ENCODE measurements at places on chromosomes 7 and 10. TPM values are rescaled to one million over a fixed set of nuclear protein-coding genes. Genes with fewer than 3 reads are reported as not detected.

NME8 gene
- total RNA-seq = not detected

CLRN3 gene
- not detected for total RNA-seq

ASZ1 gene
- not detected for total RNA-seq

PRPF18 gene
- total RNA-seq = 23.0 TPM

NODAL gene
- 0.17 TPM for total RNA-seq

UPK3B gene
- 4.0 TPM for total RNA-seq

ABCB1 gene
- not detected for total RNA-seq

PDZD7 gene
- 0.56 TPM for total RNA-seq

ANK3 gene
- total RNA-seq = 12.9 TPM

MBL2 gene
- not detected for total RNA-seq

MAT1A gene
- 1.3 TPM for total RNA-seq

OPN1SW gene
- not detected for total RNA-seq

CDC14C gene
- 0.17 TPM for total RNA-seq

ANKRD61 gene
- not detected for total RNA-seq

UCN3 gene
- total RNA-seq = not detected

RNF32 gene
- 0.96 TPM for total RNA-seq

CHAT gene
- not detected for total RNA-seq

ZNF107 gene
- 4.6 TPM for total RNA-seq

TMEM176B gene
- not detected for total RNA-seq

UTF1 gene
- total RNA-seq = not detected

HOXA6 gene
- total RNA-seq = 4.7 TPM

HGF gene
- total RNA-seq = not detected

TMEM178B gene
- 0.07 TPM for total RNA-seq

CCDC3 gene
- total RNA-seq = 3.2 TPM

KEL gene
- total RNA-seq = not detected

POU6F2 gene
- not detected for total RNA-seq

PON1 gene
- total RNA-seq = not detected

SLC13A1 gene
- total RNA-seq = not detected

AVL9 gene
- 30.2 TPM for total RNA-seq

OR2A1 gene
- total RNA-seq = not detected

OR2A7 gene
- 4.4 TPM for total RNA-seq

C10orf143 gene
- total RNA-seq = 2.4 TPM

OR6V1 gene
- not detected for total RNA-seq

EPO gene
- not detected for total RNA-seq

ACHE gene
- 0.40 TPM for total RNA-seq

LRRC4 gene
- total RNA-seq = not detected

FGFBP3 gene
- total RNA-seq = 0.17 TPM

CCDC136 gene
- total RNA-seq = 7.8 TPM

AEBP1 gene
- total RNA-seq = 16.7 TPM

VSIR gene
- 77.8 TPM for total RNA-seq

WNT8B gene
- not detected for total RNA-seq

ASB15 gene
- total RNA-seq = not detected

TMEM139 gene
- 38.8 TPM for total RNA-seq

CYP3A4 gene
- not detected for total RNA-seq

EN2 gene
- 0.17 TPM for total RNA-seq

FEZF1 gene
- total RNA-seq = not detected

IFIT1B gene
- not detected for total RNA-seq

MOGAT3 gene
- total RNA-seq = not detected
